ENCODE measurements at places on chromosomes 11 and 22.

DNA sequence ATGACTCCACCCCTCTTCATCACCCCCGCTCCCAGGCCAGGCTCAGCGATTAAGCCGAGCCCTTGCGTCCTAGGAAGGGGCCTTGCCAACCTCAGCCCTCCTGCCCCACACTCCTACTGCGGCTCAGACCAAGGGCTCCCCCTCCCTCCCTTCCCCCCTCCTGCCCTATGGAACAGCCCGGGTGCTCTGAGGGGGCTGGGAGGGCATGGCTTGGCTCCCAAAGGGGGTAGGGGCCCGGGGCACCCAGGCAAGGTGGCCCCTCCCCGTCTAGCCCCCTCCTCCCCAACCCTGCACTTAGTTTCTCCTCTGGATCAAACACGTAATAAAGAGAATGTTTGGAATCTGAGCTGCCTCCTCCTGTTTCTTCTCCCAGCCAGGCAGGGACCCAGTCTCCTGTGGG lies 6.3 kb downstream of the RCOR2 start:
- DNase-seq = no peak

- no peak for DNase-seq
Observed at GRCh38 chr22:49528420-49528720, 299.3 kb downstream of the BRD1 start.

GRCh38 chr11:2518983-2519340 lies 74.2 kb downstream of the KCNQ1 start:
- no peak for DNase-seq

DNA sequence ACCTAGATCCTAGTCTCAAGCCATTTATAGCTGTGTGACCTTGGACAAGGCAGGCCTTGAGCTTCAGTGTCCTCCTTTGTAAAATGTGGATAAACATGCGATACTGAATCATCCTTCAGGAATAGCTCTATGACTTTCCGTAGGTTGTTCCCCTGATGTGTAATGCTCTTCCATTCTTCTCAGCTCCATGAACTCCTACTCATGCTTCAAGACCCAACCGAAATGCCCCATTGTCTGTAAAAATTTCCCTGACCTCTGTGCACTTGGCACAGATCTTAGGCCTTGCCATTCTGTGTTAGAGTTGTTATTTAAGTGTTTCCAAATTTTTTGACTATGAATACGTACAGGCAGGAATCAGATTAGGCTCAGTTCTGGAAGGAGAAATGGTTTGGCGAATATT lies 3.3 kb upstream of the BEST1 start:
- DNase-seq = no peak

DNA sequence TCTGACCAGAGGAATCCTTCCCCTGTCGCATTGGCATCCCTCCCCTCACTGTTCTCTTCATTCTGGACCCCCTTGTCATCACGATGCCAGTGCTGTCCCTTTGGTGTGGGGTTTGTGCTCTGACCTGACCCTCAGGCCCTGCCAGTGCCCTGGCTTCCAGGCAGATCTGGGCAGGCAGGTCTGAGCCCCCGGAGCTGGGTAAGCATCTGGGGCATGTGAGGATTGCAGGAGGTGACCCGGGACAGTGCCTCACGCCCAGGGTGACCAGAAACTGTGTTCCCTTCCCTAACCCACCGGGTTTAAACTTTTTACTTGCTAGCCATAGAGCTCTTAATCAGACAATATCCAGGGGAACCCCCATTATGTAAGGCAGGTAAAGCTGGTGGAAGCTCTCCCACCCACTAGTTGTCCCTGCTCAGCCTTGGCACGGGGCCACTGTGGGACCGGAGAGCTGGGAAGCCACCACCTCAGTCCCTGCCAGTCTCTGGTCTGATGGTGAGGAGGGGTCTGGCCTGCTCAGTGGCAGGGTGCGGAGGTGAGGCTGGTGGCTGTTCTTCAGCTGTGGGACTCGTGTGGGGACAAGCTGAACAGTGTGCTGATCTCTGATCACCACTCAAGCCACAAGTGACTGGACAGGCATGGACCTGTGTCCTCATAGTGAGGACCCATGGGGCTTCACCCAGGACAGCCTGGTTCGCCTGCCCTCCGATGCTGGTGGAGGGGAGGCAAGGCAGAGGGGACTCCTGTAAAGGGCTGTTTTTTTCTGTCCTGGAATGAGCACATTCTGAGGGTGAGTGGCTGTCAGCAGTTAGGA lies 38.0 kb downstream of the BCR start:
- no peak for DNase-seq

DNA sequence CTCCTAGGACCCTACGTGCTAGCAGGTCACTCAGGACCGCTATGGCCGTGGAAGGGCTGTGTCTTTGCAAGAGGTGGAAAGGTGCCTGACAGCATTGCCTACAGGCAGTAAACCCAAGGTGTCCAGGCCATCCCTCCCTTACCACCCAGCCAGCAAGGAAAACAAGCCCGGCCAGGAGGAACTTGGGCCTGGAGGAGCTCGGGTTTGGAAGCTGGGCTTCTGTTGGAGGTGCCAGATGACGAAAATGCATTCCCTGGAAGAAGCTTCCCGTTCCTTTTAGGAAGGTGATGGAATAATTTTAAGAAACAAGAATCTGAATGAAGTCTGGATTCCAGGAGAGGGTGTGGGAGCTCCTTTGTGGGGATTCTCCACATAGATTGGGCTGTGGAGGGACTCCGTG lies 23.6 kb downstream of the FBLN1 start:
- DNase-seq = no peak

DNA sequence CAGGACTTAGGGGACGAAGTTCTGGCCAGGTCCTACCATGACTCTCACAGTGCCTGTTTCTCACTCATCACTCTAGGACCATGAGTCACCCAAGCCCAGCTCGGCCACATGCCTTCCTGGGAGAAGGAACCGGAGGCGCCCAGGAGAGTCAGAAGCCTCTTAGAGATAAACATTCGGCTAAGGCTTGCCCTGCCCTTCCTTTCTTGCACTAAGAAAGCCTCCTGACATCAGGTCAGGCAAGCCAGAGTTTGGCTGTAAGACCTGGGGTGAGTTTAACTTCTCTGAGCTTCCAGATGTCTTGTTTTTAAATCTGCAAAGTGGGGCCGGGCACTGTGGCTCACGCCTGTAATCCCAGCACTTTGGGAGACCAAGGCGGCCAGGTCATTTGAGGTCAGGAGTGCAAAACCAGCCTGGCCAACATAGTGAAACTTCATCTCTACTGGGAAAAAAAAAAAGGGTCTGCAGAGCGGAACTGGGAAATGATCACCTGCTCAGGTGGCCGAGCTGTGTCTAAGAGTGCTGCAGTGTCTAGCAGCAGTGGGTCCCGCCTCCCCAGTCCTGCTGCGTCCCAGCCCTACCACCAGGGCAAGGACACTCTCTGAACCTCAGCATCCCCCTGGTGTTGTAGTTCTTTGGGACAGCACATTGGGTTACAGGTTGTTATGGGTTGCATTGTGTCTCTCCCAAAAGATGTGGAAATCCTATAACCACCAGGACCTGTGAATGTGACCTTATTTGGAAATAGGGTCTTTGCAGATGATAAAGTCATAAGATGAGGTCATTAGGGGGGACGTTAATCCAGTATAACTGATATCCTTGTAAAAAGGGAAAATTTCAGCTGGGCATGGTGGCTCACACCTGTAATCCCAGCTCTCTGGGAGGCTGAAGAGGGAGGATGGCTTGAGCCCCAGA lies 1.8 kb upstream of the CARS1 start:
- no peak for DNase-seq

DNA sequence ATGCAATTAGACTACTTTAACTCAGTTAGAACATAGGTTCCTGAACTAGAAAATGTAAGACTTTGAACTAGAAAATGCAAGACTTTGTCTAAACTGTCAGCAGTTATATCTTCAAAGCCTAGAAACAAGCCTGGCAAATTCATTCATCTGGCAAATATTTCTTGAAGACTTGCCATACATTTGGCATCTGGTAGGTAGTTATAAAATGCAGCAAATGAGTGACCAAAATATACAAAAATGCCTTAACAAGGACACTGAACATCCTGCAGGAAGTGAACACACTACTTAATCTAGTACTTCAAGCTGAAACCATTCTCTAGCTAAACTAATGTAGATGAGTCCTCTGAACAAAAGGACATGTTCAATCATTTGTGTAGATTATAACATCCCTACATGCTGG lies 84.7 kb upstream of the SCUBE2 start:
- DNase-seq = no peak

- no peak for DNase-seq
Observed at GRCh38 chr11:9896902-9897301, 233.0 kb downstream of the SWAP70 start.

DNA sequence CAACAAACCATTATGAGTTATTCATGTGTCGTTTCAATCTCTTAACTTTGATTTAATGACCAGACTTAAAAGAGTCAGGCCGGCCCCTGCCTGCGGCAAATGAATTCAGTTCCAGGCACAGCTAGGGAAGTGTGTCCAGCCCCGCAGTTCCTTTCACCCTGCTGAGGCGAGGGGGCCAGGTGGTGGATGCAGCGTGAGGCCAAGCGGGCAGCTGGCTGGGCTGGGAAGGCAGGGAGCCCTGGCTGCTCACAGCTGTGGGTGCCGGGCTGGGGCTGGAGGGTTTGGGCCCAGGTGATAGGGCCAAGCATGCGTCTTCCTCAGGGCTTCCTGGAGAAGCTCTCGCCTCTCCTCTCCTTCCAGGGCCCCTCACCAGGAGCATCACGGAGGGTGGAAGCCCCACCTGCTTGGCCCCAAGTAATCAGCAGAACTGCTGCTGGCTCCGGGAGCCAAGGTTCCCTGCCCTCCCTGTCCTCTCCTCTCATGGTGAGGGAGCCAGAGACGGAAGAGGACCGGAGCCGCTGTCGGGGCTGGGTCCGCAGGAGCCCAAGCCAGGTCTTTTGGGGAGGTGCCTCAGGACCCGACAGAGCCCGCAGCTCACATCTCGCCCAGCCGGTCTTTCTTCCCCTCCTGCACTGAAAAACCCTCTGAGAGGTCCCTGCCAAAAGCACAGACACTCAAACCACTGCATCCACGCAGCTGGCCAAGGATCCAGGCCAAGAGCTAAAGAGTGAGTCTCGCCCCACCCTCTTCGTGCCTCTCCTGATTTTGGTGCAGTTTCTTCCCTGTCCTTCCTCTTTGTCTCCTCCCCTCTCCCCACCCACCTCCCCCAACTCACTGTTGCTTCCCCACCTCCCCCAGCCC lies 97.0 kb downstream of the ST3GAL4 start:
- no peak for DNase-seq
